Activated naive CD4-positive, alpha-beta T cell treated with anti-CD3 and anti-CD28 coated beads, Interleukin-2, amount 50 U/mL, for 16 hours (primary cell): ENCODE measurements at places on chromosomes 11 and 22.

- no peak for DNase-seq
Measured at GRCh38 chr22:37281195-37281594, 1.1 kb upstream of the CYTH4 start.

DNA sequence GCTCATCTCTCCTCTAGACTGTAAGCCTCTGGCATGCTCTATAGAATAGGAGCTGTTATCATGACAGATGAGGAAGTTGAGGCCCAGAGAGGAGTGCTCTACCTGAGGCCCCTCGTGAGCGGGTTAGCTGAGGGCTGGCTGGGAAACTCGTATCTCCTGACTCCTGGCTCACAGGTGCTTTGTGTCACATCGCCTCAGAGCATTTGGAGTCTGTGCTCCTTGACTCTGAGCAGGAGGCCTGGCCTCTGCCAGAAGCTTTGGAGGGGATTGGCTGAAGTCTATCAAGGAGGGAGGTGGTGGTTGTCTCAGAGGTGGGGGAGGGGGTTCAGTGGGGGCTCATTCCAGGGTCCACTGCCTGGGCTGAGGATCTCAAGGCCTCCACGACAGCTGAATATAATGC is 7.4 kb downstream of the KCNC1 start:
- no peak for DNase-seq

- no peak for DNase-seq
Measured at GRCh38 chr22:40368016-40368415, 2.4 kb upstream of the SGSM3 start.

DNA sequence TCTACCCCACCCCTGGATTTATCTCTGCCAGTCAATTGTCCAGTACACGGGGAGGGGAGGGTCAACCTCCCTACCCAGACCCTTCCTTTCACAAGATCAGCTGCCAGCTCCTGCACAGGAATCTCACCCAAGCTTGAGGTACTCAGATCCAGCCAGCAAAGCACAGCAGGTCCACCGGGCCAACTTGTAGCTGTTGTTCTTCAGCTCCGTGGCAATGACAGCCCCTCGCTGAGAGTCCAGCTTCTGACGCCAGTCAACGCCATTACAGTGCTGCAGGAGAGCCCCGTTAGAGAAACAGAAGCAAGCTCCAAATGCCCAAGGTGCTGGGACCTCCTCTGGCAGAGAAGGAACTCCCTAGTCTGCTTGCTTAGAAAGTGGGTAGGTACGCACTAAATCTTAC is 5.5 kb upstream of the FOXRED2 start:
- DNase-seq, result no peak

GRCh38 chr22:22684580-22685561 is 40.5 kb downstream of the GGTLC2 start:
- no peak for DNase-seq

- DNase-seq, result no peak
Measured at GRCh38 chr22:17638182-17638431, 450 bp upstream of the BCL2L13 start.

- DNase-seq, result no peak
Measured at GRCh38 chr11:27238811-27239210, 124.2 kb downstream of the CCDC34 start.

DNA sequence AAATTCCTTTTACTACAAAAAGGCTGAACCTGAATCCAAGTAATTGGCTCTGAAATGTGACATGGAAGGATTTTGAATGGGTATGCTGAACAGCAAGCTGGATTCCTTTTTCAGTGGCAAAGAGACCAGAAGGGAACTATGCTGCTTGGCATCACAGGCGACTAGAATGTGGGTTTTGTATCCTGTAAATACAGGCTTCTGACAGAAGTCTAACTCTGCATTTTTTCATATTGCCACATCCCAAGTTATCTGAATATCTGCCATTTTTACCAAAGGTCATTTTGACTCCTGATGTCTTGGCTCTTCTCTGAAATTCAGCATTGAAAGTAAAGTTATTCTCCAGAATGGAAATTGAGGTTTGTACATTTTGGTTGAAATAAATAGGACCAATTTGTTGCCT is 145.7 kb downstream of the ARHGAP42 start:
- no peak for DNase-seq

DNA sequence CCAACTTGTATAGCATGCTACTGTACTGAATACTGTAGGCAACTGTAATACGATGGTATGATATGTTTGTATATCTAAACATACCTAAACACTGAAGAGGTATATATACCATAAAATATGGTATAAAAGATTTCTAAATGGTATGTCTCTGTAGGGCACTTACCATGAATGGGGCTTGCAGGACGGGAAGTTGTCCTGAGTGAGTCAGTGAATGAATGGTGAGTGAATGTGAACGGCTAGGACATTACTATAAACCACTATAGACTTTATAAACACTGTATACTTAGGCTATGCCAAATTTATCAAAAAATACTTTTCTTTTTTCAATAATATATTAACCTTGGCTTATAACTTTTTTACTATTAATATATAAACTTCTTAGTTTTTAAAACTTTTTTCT is 66.8 kb downstream of the ZC3H12C start:
- DNase-seq, result no peak

DNA sequence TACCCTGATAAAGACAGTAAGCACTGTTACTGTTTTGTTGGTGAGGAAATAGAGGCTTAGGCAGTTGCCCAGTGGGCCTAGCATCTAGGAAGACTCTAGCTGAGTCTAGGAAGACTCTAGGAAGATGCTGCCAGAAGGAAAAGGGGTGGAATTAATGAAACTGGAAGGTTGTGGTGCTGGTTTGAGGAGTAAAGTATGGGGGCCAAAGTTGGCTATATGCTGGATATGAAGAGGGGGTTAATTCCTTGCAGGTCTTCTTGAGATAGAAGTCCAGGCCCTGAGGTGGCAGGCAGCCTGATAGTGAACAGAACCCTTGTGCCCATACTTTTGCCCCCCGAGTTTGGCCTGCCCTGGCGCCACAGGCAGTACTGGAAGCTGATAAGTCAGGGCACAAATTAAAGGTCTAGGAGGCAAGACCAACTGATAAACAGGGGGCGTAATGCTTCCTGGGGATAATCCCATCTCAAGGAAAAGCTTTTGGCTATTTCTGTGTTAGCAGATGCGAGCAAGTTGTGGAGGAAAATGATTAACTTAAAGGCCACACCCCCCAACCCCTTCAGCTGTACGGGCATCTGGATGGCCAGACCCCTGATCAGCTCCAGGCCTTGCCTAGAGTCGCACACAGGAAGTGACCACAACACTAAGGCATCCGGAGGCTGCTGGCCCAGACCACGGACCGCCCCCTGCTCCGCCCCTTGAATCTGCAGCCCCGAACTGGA is 3.1 kb downstream of the ILK start:
- no peak for DNase-seq

DNA sequence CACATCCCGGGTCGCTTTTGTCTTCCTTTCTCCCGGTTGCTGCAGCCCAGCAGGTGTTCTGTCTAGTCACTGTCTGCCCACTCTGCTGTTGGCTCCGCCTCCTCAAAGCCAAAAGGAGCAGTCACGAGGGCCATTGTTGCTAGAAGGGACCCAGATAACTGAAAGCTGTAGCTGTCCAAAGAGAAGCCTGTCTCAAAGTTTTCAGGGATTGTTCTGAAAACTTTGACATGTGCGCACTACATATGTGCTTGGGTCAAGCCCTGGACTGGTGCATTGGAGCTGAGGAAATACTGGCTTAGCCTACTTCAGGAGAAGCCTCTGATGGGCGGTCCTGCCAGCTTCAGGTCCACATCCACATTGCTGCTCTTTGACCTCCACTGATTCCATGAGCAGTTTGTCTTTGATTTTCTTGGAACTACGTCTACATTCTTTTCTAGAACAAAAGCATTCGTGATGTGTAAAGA is 8.8 kb upstream of the OR2AT4 start:
- no peak for DNase-seq

DNA sequence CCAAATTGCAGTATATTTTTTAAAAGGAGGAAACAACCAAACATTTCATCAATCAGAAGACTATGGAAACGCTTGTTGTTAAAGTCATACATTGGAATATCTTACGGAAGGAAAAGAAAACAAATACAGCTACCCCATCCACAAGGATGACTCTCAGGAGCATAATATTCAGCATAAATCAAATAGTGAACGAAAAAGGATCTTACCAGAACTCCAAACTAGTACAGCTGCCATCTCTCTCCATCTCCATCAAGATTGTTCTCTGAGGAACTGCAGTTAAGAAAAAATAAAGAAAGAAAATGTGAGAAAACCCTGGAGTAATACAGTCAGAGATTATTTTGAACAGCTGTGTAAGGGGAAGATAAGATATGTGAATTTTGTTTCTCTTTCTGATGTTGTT is 299.8 kb upstream of the CNTN5 start:
- no peak for DNase-seq

DNA sequence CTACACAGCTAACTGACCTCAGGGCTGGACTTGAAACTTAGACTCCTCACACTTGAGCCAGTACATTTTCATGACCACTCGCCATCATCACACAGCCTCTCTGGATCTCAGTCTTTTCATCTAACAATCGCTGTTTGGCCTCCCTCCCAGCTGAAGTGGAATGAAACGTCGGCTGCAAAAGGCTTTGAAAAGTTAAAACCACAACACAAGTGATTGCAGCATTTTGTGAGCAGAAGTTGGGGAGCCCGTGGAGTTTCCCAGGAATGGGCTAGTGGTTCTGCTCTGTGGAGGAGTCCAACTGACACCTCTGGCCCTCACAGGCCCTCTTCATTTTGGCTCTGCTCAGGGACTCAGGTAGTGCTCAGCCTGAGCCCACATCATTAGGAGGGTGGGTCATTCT is 35.9 kb upstream of the TRIM29 start:
- DNase-seq, result peak; percentile 2

DNA sequence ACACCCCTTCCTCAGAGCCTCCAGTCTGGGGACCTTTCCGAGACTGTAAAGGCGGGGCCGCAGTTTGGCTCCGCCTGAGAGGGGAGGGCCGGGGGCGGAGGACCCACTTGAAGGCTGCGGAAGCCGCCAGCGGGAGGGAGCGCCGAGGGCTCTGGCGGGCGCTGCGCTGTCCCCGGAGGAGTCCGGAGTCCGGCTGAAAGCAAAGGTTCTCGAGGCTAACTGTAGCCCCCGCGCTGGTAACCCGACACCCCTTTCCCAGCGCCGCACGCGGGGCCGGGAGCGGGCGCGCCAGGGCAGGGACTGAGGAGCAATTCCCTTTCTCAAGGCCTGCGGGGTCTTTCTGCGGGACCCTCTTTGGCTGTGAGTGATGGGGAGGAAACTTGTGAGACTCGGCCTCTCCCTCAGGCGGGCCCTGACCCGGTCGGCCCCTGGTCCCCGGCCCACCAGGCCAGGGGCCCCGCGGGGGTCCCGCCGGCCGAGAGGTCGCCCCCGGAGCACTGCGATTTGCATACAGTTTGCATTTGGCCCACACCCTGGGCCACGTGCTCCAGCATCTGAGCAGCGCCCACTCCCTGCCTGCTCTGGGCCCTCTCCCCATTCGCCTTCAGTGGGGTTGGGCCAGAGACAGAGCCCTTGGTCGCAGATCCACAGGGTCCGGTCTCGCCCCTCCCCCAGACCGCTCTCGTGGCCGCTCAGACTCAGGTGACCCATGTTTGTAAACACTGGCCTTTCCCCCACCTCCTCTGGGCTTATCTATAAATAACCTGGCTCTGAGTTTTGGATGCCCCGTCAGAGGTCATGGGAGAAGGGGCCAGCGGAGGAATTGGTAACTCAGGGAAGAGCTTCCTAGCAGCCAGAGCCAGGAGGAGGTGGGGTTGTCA is 519 bp upstream of the ART5 start:
- peak; percentile 83 for DNase-seq
